Neural progenitor cell (in vitro differentiated cells): ENCODE measurements at places on chromosomes 13 and 19. TPM values are rescaled to one million over a fixed set of nuclear protein-coding genes. Genes with fewer than 3 reads are reported as not detected.

GRCh38 chr13:42752731-42753130 lies 28.7 kb upstream of the FAM216B start:
- DNase-seq: no peak
- H3K36me3 ChIP-seq: no peaks in the 10 kb centered on the region
- no peaks in the 10 kb centered on the region for H3K27me3 ChIP-seq
- H3K4me3 ChIP-seq: no peak overlapping the region
- H3K27ac ChIP-seq: no peak overlapping the region

ZNF429 gene
- 26.0 and 29.4 TPM in 2 replicates for total RNA-seq

- no peak overlapping the region for H3K4me3 ChIP-seq
- no peaks in the 10 kb centered on the region for H3K4me1 ChIP-seq
- H3K27me3 ChIP-seq: no peaks in the 10 kb centered on the region
- no peak for DNase-seq
- no peak overlapping the region for H3K27ac ChIP-seq
Observed at GRCh38 chr19:15188851-15189250, 11.9 kb downstream of the NOTCH3 start.

ZNF575 gene
- total RNA-seq: not detected in 2 replicates

GRCh38 chr13:27379694-27380641 lies 44.5 kb upstream of the GTF3A start:
- H3K27me3 ChIP-seq: peaks cover 3% of the 10 kb centered on the region
- no peak overlapping the region for H3K4me3 ChIP-seq
- H3K27ac ChIP-seq: no peak overlapping the region
- no peaks in the 10 kb centered on the region for H3K36me3 ChIP-seq
- DNase-seq: peak; percentile 83
- peaks cover 6% of the 10 kb centered on the region for H3K4me1 ChIP-seq
